Foreskin keratinocyte (primary cell): ENCODE measurements at places on chromosomes 7 and 10. TPM values are rescaled to one million over a fixed set of nuclear protein-coding genes. Genes with fewer than 3 reads are reported as not detected.

KRIT1 gene
- total RNA-seq = 27.0 and 30.3 TPM in 2 replicates

- no peak for DNase-seq
These were observed 6.5 kb upstream of the VWC2 start for GRCh38 chr7:49766966-49767365.

DNA sequence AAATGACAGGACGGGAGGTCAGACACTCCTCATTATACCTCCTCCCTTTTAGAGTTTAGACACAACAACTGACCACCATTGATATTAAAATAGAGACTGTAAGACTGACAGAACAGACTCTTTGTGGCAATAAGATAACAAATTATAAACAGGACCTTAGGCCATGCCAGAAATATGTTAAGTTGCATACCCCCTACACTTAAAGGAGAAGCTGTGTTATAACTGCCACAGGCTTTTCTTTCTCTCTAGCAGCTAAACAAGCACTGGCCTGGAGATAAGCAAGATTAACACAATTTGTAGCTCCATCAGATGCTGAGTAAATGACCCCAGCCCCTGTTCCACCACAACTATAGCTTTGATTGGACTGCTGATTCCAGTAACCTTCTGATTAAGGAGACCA lies 10.5 kb upstream of the UNC5B start:
- no peak for DNase-seq

DNA sequence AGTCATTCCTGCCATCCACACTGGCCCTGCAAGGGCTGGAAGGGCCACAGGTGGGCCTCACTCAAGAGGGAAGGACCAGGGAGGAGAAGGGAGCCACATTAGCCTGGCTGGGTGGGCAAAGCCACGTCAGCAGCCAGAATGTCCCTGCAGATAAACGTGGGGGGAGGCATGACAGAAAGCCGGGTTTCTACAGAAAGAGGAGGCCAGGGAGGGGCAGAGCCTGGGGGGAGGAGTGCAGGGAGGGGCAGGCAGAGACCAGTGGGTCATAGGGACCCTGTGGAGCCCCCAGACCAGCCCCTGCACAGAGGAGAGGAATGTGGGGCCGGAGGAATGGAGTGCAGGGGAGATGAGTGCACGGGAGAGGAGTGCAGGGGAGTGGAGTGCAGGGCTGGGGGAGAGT lies 590.2 kb downstream of the PTPRN2 start:
- DNase-seq = no peak

PTPRZ1 gene
- total RNA-seq = 29.9 and 32.3 TPM in 2 replicates

- peak; percentile 75 for DNase-seq
These were observed 120.1 kb upstream of the CHST15 start for GRCh38 chr10:124213471-124213870.

DNA sequence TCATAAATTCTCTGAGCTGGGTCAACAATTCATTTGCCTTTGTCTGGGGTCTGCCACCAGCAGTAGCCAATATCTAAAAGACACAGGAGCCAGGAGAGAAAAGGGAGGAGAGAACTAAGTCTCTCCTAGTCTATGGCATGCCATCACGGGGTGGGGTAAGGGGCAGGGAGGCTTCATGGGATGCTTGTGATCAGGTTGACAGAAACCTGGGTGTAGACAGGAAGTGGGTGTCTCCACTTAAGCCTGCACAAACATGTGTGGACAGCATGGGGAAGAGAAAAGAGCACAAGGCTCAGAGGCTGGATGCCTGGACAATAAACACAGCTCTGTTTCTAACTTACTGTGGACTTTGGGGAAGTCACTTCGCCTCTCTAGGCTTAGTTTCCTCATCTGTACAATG lies 11.5 kb upstream of the C10orf53 start:
- DNase-seq = peak; percentile 57

ZNF679 gene
- total RNA-seq = not detected in 2 replicates

GRCh38 chr7:130789436-130789835 lies 55.4 kb upstream of the KLF14 start:
- no peak for DNase-seq

GRCh38 chr7:116986611-116987565 lies 33.6 kb downstream of the ST7 start:
- DNase-seq = no peak

PPP1R9A gene
- not detected in 2 replicates for total RNA-seq

DNA sequence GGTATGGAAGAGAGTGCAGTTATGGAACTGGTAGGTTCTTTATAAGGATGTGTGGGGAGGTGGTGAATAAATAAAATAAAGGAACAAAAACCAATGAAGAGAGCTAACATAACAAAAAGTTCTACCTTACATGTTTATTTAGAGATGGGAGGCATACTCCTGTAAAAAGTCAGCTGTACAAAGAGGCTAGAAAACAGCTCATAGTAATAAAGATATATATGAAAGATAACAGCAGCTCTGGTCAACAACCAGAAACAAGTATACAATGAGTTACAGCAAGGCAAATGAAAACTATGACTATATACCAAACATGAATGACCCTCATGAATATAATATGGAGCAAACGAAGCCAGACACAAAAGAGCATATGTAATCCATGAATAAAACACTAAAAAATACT lies 62.0 kb downstream of the FAM13C start:
- no peak for DNase-seq

DNA sequence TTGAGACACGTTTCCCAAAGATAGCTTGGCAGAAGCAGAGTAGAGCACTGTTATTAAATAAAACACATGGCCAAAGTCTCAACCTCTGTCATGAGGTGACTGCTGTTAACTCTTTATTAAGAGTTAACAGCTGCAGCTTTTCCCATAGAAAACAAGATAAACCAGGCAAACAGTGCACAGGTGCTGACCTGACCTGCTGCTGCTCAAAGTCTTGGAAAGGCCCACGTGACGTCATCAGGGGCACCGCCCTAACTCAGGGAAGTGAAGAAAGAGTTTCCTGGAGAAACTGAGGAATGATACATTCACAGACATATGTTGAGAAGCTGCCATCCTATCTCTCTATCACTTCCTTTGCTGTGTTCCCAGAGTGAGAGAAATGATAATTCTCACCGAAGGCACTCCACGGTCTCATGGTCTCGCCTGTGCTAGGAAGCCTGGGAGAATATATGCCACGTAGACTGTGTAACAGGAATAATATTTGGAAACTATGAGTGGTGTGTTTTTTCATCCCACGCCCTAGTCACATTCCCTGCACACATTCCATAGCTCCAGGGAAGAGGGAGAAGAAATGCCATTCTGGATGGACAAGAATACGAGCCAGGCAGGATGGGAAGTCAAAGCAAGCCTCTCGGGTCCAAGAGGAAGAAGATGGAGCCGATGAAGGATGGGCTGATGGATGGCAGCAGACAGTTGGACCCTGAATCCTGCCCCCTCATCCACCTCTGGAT lies 146.2 kb upstream of the NFE2L3 start:
- peak; percentile 0 for DNase-seq

DNA sequence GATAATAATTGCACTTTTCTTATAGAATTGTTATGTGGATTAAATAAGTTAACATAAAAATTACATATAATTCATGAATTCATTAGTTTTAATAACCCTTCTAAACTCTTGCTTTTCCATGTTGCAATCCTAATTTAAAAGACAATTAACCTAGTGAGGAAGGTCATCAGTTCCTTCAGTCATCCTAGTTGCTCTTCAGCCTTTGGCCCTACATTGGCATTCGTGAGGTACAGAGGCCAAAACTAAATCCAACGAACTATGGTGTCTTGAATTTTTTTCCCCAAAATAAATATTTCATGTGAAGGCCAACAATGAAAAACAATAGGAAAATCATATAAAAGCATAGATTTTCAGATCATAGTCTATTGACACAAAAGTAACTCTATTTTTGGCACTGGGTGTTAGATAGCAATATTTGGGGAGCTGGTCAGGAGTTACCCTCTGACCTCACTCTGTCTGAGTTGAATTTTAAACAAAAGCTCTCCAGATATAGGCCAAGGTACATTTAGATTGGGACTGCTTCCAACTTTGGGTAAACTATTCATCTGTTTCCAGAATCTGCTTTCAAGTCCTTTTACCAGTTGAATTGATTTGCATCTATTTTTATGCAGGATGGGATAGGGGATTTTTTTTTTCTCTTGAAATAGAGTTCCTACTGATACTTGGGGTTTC lies 104.5 kb downstream of the SEM1 start:
- DNase-seq = no peak

PIP gene
- total RNA-seq = not detected in 2 replicates

INHBA gene
- 67.9 and 117 TPM in 2 replicates for total RNA-seq

GRCh38 chr10:74086317-74086716 lies 64.3 kb downstream of the AP3M1 start:
- no peak for DNase-seq

CHN2 gene
- 0.10 and 0.99 TPM in 2 replicates for total RNA-seq

DNA sequence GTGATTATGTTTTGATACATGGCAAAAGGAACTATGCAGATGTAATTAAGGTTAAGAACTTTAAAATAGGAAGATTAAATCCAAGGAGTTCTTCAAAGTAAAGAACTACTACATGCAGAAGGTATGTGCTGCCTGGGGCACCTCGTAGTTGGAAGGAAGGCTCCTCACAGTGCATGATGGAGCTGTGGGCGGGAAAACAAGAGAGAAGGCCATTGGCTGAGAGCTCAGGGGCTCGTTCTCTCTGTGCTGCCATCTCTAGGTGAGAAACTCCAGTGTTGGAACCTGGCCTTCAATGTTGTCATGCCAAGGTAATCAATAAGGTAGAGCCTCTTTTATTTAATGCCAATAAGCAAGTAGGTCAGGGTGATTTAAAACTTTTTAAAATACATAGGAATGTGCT lies 391.4 kb upstream of the ETV1 start:
- DNase-seq = no peak

DNA sequence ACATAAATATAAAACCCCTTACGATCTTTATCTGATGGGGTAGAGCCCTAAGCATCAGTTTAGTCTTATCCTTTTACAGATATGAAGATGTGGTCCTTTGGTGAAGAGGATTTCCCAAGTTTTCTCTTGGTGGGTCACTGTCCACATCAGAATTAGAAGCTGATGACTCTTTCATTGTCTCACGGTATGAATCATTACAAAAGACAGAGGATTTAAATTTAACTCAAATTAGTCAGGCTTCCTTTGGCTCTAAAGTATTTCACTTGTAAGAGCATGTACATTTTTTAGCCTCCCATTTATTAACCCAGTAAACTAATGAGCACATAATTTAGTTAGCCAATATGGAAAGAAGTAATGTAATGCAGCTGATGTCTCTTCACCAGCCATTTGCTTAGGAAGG lies 49.9 kb upstream of the TMEM26 start:
- peak; percentile 79 for DNase-seq

DNA sequence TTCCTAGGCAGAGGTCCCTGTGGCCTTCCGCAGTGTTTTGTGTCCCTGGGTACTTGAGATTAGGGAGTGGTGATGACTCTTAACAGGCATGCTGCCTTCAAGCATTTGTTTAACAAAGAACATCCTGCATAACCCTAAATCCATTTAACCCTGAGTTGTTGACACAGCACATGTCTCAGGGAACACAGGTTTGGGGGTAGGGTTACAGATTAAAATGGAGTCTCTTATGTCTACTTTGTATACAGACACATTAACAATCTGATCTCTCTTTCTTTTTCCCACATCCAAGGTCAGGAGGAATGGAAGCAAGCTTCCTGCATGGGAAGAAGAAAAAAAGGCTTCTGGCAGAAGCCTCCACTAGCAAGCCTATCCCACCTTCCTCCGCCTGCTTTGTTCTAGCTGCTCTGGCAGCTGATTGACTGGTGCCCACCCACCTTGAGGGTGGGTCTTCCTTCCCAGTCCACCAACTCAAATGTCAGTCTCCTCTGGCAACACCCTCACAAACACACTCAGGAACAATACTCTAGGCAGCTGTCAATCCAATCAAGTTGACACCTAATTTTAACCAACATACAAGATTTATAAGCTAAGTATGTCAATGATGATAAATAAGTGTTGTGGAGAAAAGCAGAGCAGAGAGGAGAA lies 176.5 kb upstream of the CCZ1B start:
- no peak for DNase-seq

- DNase-seq = peak; percentile 68
These were observed 560 bp downstream of the CPA4 start for GRCh38 chr7:130293521-130293920.

CPA2 gene
- total RNA-seq = 0.17 and 0.32 TPM in 2 replicates

CAV2 gene
- total RNA-seq = 253 and 280 TPM in 2 replicates

NPC1L1 gene
- total RNA-seq = not detected in 2 replicates

DNA sequence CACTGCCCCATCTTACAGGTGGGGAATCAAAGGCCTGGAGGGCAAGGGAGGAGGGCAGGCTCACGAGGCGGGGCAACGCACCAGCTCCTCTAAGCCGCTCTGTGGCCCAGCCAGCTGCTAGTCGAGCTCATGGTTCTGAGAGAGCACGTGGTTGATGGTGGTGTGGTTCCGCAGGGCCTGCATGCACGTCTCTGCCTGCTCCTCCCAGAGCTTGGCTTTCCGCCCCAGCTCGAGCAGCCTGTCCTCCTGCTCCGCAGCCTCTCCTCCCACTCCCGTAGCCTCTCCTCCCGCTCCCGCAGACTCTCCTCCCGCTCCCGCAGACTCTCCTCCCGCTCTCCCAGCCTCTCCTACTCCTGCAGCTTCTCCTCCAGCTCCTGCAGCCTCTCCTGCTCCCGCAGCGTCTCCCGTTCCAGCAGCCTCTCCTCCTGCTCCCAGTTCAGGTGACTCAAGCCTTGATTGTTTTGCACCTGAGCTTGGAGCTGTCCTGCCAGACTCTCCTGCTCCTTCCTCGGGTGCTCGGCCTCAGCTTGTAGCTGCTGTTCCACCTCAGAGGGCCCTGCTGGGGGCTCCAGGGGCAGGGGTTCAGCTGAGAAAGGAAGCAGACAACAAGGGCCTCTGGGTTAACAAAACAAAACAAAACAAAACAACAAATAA lies 19.1 kb upstream of the MTPAP start:
- DNase-seq = peak; percentile 43

GRCh38 chr7:23357190-23358093 lies 58.3 kb downstream of the MALSU1 start:
- peak; percentile 58 for DNase-seq
